ENCODE measurements at places on chromosomes 6 and 20.

GRCh38 chr6:43878823-43879495 lies 108.9 kb downstream of the VEGFA start:
- DNase-seq, result peak; percentile 53

DNA sequence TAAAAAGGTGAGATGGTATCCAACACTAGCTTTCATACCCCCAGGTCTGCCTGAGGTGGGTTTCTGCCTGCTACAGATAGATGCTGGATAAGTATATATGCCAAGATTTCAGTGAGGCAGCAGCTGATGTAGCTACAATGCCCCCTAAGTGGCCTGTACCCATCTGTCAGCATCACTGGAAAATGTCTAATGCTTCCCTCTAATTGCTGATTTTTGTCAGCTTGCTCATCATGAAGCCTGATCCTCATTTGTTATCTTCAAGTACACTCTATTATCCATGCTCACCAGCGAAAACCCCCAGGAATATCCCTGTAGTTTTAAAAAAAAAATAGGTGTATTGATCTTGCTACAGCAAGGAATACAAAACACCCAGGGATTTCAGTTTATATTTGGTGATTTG lies 32.2 kb downstream of the OPRM1 start:
- DNase-seq, result peak; percentile 2

GRCh38 chr6:53582963-53583362 lies 38.1 kb upstream of the GCLC start:
- no peak for DNase-seq

GRCh38 chr6:89963391-89963790 lies 69.1 kb downstream of the GJA10 start:
- no peak for DNase-seq
